ENCODE measurements at places on chromosomes 2 and 18. TPM values are rescaled to one million over a fixed set of nuclear protein-coding genes. Genes with fewer than 3 reads are reported as not detected.

DNA sequence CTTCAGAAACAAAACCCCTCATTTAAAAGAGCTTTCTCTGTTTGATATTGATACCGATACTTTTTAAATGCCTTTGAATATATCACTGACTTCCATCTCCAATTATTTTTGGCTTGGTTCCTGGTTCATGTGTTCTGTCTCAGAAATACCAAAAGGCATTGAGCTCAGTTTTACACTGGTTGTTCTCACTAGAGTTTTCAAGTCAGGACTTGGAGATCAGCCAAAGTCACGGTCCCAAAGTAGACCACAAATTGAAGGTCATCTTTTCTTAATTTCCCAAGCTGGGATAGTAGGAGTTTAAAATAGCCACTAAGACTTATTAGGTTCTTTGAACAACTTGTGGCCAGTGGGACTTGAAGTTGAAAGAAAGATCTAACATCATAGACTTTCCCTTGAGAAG lies 24.2 kb downstream of the DHRS9 start:
- no peak for DNase-seq

DNA sequence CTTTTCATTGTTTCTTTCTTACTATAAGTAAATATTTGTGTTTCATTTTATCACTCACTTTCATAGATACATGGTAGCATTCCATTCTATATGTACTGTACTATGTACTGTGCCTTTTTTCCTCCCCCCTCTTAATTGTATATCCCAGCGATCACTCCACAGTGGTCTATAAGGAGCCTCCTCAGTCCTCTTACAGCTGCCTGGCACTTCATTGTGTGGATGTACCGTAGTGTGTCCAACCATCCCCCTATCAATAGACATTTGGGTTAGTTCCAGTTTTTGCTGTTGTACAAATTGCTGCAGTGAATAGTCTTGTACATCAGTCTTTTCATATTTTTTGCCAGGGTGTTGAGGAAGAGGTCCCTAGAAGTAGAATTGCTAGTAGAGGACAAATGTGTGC lies 21.4 kb upstream of the DRC1 start:
- DNase-seq: no peak

The ARL5A gene
- polyA plus RNA-seq: 40.7 TPM

DNA sequence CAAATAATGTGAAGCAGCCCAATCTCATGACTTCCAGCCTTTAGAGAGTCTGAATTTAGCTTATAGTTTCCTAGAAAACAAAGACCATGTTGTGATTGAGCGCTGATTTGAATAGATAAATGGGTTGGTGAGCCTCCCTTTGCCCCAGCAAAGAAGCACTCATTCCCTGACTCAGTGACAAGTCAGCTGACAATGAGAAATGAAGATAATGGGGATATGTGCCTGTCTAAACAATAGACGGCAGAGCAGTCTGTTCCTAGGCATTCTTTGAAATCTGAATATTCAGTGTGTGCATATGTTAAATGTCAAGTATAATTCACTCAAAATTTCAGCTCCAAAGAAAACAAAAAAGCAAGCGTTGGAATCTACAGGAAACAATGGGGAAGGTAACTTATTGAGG lies 34.8 kb upstream of the LINC00305 start:
- DNase-seq: no peak

- no peak for DNase-seq
Measured at GRCh38 chr2:237888389-237888788, 29.0 kb downstream of the RAMP1 start.

- DNase-seq: no peak
Measured at GRCh38 chr2:100018341-100019193, 123.8 kb downstream of the AFF3 start.

DNA sequence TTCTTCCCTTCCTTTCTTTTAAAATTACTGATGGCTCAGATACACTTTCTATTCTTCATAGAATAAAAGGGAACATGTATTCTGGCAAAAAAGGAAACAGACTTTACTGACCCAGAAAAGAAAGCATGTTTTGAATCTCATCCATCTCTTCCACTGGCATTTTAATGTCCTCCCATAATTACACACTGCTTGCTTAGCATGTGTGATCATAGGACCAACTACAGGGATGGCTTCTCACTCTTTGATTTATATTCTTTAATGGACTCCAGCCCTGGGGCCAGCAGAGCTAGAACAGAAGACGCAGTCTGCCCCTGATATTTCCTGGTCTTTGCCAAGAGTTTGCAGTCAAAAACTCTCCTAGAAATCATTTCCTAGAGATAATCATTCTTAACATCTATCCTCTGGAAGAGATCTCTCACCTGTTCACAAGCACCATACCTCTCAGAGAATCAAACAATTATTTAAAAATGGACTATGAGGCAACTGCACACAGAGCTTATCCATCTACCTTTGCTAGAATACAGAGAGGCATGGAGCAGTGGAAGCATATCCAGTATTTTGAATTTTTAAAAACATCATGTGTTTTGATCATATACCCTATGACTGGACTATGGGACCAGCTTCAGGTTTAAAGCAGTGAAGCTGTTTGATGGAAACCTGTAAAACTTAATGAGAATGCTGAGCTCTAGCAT lies 429.1 kb downstream of the NRXN1 start:
- DNase-seq: no peak

- no peak for DNase-seq
Measured at GRCh38 chr2:20198796-20199632, 25.9 kb downstream of the SDC1 start.

The ZNF638 gene
- polyA plus RNA-seq: 193 TPM

GRCh38 chr2:231819447-231820042 lies 33.3 kb downstream of the COPS7B start:
- no peak for DNase-seq

The KYNU gene
- 0.39 TPM for polyA plus RNA-seq

GRCh38 chr2:47214990-47215389 lies 59.9 kb upstream of the STPG4 start:
- no peak for DNase-seq

DNA sequence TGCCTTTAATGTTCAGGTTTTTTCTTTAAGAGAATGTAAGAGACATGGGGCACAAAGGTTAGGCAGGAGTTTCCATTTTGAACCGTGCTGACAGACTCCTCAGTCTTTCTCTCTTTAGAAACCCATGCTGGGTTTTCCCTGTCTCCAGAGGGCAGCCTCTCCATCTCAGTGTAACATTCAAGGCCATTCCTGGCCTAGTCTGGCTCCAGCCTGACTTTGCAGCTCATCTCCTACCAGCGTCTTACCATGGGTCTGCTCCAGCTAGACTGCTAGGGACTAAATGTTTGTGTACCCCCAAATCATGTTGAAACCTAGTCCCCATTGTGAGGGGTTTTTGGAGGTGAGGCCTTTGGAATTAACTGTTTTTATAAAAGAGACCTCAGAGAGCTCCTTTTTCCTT lies 9.8 kb upstream of the CLIP4 start:
- no peak for DNase-seq

Measured in spinal cord (tissue), 10 donors.